ENCODE measurements at places on chromosomes 11 and 22. TPM values are rescaled to one million over a fixed set of nuclear protein-coding genes. Genes with fewer than 3 reads are reported as not detected.

Gene MOGAT2
- total RNA-seq: not detected

Gene BDNF
- 10.1 TPM for total RNA-seq

Gene C1QTNF5
- not detected for total RNA-seq

Gene BIRC3
- total RNA-seq: 52.7 TPM

Gene MMP13
- total RNA-seq: 0.07 TPM

Gene PIWIL4
- 0.22 TPM for total RNA-seq

Gene GAB2
- 4.3 TPM for total RNA-seq

Gene SLC17A6
- total RNA-seq: not detected

Gene SYT7
- 1.3 TPM for total RNA-seq

Gene CFAP300
- 6.4 TPM for total RNA-seq

Gene LRRC32
- total RNA-seq: 0.17 TPM

Gene SIAE
- total RNA-seq: 15.8 TPM

Gene BCR
- total RNA-seq: 21.3 TPM

Gene GTSE1
- 35.3 TPM for total RNA-seq

Gene MAP6
- 1.1 TPM for total RNA-seq

Gene MMP12
- 0.06 TPM for total RNA-seq

Gene SLC5A1
- 0.03 TPM for total RNA-seq

Gene VSIG10L2
- total RNA-seq: not detected

Gene CDC45
- 24.5 TPM for total RNA-seq

Gene MRGPRX3
- 0.09 TPM for total RNA-seq

Gene PANX3
- not detected for total RNA-seq

Gene ROBO3
- 3.4 TPM for total RNA-seq

Gene IGSF22
- total RNA-seq: not detected

Gene SLCO2B1
- total RNA-seq: 3.6 TPM

Measured in A549 treated with Hydrocortisone at 1 μM for 4 hours (cell line).